ENCODE measurements at places on chromosomes 7 and 10.

DNA sequence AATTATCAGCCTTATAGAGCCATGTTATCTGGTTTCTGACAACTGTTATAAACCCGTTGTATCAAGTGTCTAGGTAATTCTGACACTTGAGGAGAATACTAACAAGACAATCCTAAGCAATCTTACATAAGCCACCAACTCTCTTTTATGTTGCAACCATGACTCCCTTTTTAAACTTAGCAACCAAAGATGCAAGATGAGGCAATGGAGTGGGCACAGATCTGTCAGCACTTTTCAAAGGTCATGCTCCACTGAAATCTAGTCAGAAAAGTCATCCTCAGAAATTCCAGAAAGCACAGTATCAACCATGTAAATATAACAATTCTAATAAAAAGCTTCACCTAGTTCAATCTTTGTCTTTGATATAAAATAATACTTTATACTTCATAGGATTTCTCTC is 77.0 kb upstream of the SEMA3A start:
- DNase-seq = peak; percentile 36
- H3K27me3 ChIP-seq = no peaks in the 10 kb centered on the region
- H3K27ac ChIP-seq = no peak overlapping the region
- H3K4me1 ChIP-seq = no peaks in the 10 kb centered on the region
- H3K36me3 ChIP-seq = no peaks in the 10 kb centered on the region

DNA sequence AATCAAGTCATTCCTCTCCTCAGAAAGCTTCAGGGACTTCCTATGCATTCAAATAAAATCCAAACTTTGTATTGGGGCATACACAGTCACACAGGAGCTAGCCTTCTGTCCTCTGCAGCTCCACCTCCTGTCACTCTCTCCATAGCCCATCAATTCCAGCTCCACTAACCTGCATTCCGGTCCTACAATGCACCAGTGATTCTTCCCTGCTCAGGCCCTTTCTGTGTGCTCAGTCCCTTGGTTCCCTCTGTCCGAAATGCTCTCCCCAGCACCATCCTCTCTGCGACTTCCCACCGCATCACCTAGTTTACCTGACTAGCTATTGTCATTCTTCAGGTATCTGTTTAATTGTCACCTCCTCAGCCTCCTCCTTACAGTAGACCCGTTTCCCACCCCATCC is 26.4 kb upstream of the YAE1 start:
- no peak overlapping the region for H3K27ac ChIP-seq
- no peaks in the 10 kb centered on the region for H3K36me3 ChIP-seq
- H3K27me3 ChIP-seq = peaks cover 11% of the 10 kb centered on the region
- H3K4me3 ChIP-seq = no peak overlapping the region

DNA sequence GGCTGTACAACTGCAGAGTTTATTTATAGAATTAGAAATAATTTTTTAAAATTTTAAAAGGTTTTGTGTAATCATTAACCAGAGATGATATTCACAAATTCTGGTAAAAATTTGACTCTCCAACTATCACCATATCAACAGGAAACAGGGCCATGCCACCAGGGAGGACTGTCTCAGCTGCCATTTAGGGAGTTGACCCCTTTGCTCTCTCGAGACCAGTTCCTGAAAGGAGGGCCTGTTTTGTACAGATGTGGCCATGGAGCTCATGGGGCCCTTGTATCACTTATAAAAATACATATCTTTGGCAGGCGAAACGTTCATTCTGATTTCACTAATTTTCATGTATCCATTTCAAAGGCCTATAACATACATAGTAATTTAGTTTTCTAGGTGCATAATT is 20.3 kb downstream of the H2AZ2 start:
- no peak for DNase-seq
- H3K27me3 ChIP-seq = no peaks in the 10 kb centered on the region
- H3K4me1 ChIP-seq = peaks cover 1% of the 10 kb centered on the region
- no peak overlapping the region for H3K27ac ChIP-seq

DNA sequence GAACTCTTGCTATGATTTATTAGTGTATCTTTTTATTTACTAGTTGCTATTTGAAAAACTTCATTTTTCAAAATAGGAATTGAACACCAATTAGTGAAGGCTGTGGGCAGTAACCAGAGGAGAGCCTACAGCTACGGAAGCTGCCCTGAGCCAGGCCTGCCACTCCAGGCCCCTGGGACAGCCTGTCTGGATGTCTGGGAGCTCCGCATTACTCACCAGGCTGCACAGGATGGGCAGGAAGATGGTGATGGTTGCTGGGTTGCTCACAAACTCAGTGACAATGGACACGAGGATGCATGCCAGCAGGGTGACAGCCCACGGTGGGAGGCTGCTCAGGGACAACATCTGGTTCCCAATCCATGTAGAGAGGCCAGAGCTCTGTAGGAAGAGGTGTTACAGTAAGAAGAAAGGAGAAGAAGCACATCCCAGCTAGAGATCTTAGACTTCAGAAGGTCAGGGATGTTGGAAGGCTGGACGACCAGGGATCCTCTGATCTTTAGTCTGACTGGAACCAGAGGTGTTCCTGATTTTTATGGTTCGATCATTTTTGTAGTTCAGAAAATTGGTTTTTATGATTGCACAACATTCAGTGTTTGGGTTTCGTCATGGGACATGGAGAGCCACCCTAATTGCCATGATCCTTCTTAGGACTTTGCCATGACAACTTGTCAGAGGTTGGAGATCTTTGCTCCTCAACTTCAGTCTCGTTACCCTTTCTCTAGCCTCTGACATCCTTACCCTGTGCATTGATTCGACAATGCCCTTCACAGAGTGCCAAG is 23.2 kb downstream of the STMP1 start:
- H3K4me1 ChIP-seq = peaks cover 8% of the 10 kb centered on the region
- H3K27me3 ChIP-seq = no peaks in the 10 kb centered on the region
- peak; percentile 40 for DNase-seq
- peaks cover 12% of the 10 kb centered on the region for H3K36me3 ChIP-seq
- H3K27ac ChIP-seq = no peak overlapping the region

DNA sequence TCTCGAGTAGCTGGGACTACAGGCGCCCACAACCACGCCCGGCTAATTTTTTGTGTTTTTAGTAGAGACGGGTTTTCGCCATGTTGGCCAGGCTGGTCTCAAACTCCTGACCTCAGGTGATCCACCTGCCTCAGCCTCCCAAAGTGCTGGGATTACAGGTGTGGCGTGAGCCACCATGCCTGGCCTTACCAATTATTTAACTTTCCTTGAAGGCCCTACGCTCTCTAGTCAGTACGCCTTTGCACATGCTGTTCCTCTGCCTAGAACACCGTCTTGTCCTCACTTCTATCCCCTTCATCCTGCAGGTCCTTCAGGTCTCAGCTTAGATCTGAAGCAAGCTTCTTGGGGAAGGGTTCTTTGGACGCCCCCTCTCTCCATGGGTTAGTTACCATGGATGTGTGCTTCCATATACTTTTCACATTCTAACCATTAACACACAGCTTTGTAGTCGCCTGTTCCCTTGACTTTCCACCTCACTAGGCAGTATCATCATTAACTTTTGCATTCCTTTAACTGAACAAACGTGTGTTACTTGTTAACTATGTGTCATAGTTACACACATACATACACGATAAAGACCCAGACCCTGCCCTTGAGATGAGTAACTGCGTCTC is 592 bp upstream of the ATP6V1F start:
- peaks cover 27% of the 10 kb centered on the region for H3K36me3 ChIP-seq
- H3K27ac ChIP-seq = peak overlapping the region; percentile 62
- H3K27me3 ChIP-seq = no peaks in the 10 kb centered on the region
- no peak for DNase-seq
- peak overlapping the region; percentile 88 for H3K4me3 ChIP-seq

- no peaks in the 10 kb centered on the region for H3K36me3 ChIP-seq
- no peak overlapping the region for H3K27ac ChIP-seq
- H3K27me3 ChIP-seq = no peaks in the 10 kb centered on the region
- peak; percentile 30 for DNase-seq
Measured at GRCh38 chr7:116583653-116584052, 58.8 kb downstream of the CAV1 start.

GRCh38 chr10:79181698-79182521 is 113.1 kb downstream of the ZMIZ1 start:
- peaks cover 86% of the 10 kb centered on the region for H3K4me1 ChIP-seq
- H3K27ac ChIP-seq = peak overlapping the region; percentile 10
- H3K4me3 ChIP-seq = no peak overlapping the region
- no peak for DNase-seq
- peaks cover 47% of the 10 kb centered on the region for H3K36me3 ChIP-seq
- H3K27me3 ChIP-seq = no peaks in the 10 kb centered on the region

DNA sequence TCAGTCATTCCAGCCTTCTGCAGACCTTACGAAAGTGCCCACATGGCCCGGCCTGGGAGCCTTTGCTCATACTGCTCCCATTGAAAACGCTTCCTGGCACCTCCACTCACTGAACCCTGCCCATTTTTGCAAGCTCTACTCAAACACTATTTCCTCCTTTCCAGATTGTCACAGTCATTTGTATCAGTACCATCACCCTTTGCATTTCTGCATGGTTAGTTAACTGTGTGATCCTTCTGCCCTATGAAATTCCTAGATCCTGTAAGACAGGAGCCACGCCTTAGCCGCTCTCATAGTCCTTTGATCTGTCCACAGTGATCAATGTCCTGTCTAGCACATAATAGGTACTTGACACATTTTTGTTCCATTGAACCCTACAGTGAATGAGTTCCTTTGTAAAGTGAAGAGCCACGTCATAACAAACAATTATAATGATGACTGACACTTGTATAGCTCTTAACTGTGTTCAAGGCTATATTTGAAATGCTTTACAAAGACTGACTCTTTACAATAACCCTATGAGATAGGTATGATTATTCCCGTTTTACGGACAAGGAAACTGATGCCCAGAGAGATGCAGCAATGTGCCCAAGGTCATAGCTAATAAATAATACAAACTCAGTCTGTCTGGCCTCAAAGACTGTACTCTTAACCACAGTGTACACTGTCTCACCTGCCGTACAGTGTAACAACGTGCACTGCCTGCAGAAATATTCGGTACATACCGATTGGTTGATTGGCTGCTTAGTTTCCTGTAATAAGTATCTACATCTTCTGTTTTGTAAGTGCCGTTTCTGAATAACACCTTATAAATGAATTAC is 16.6 kb upstream of the ITIH2 start:
- no peak overlapping the region for H3K27ac ChIP-seq
- H3K4me3 ChIP-seq = no peak overlapping the region
- H3K4me1 ChIP-seq = no peaks in the 10 kb centered on the region

DNA sequence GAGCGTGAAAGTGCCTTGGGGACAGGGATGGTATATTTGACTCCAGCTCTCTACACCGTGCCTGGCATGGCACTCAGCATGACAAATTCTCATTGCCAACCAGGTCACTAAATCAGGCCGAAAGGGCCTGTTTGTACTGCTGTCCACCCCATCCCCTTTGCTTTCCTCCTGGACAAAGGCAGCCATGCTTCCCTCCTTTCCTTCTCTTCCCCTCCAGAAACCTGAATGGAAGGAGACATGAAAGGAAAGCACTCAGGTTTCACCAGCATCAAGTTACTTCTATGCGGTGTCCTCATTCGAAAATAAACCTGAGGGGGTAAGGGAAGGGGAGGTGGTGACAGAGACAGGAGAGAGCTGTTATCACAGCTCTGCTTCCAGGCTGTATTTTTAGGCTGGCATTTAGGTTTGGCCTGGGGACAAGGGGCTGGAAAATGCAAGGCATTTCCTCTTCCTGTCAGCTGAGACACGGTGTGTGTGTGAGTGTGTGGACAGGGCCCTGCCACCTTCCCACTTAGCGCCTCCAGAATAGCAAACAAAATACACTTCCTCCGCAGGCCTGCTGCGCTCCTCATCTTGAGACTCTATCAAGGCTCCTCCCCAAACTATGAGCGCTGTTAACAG is 79.9 kb upstream of the COL13A1 start:
- H3K4me1 ChIP-seq = peaks cover 6% of the 10 kb centered on the region
- peaks cover 61% of the 10 kb centered on the region for H3K27me3 ChIP-seq
- H3K36me3 ChIP-seq = no peaks in the 10 kb centered on the region
- H3K4me3 ChIP-seq = no peak overlapping the region

DNA sequence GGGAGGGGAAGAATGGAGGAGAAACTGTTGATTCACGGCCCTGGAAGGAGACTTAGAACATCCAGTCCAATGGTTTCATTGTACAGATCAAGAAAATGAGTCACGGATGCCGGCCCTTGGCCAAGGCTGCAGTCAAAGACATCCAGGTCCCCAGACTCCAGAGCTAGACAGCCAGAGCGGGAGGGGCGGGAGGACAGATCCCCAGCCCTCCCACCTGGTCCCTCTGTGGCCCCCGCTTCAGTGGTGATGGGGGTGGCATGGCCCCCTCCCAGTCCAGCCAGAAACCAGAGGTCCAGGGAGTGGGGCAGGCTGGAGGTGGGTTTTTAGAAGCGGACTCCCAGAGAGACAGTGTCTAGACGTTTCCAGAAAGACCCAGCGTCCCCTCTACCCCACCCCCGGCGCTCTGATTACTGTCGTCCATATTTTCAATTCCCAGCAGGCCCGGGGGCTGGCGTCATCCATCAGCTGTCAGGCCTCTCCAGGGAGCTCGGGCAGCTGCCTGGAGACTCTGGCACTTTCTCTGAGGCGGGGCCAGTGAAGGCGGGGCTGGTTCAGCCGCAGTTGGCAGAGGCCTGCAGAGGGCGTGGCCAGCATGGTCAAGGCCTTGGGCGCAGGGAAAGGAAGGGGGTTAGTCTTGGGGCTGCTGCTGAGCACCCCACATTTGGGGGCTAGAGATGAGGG is 8.0 kb upstream of the HSPB1 start:
- H3K27ac ChIP-seq = peak overlapping the region; percentile 61
- peak overlapping the region; percentile 65 for H3K4me3 ChIP-seq
- peak; percentile 91 for DNase-seq
- peaks cover 40% of the 10 kb centered on the region for H3K4me1 ChIP-seq
- H3K36me3 ChIP-seq = no peaks in the 10 kb centered on the region

GRCh38 chr10:24771943-24772694 is 48.4 kb upstream of the ARHGAP21 start:
- peak; percentile 33 for DNase-seq
- H3K4me1 ChIP-seq = no peaks in the 10 kb centered on the region
- H3K27me3 ChIP-seq = no peaks in the 10 kb centered on the region
- H3K4me3 ChIP-seq = no peak overlapping the region
- H3K36me3 ChIP-seq = no peaks in the 10 kb centered on the region
- no peak overlapping the region for H3K27ac ChIP-seq

GRCh38 chr10:103901299-103901698 is 16.7 kb downstream of the STN1 start:
- H3K27me3 ChIP-seq = no peaks in the 10 kb centered on the region
- peaks cover 2% of the 10 kb centered on the region for H3K4me1 ChIP-seq
- no peak overlapping the region for H3K27ac ChIP-seq

GRCh38 chr10:108966005-108966404 is 957.3 kb downstream of the XPNPEP1 start:
- H3K4me3 ChIP-seq = no peak overlapping the region
- H3K27ac ChIP-seq = no peak overlapping the region
- no peaks in the 10 kb centered on the region for H3K36me3 ChIP-seq
- no peak for DNase-seq
- H3K4me1 ChIP-seq = no peaks in the 10 kb centered on the region

DNA sequence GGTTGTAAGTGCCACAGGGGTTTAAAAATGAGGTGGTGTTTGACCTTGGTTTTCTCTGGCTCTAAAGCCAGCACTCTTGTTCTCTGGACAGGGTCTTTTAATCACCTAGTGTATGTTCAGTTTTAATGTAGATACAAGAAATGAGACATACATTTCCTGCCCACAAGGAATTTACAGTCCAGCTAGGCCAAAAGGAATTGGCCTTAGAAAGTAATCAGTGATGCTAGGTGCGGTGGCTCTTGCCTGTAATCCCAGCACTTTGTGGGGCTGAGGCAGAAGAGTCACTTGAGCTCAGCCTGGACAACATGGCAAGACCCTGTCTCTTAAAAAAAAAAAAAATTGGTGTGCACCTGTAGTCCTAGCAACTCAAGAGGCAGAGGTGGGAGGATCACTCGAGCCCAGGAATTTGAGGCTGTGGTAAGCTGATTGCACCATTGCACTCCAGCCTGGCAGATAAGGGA is 100.2 kb downstream of the LRMDA start:
- no peak for DNase-seq
- no peaks in the 10 kb centered on the region for H3K36me3 ChIP-seq
- H3K4me3 ChIP-seq = no peak overlapping the region

GRCh38 chr10:69648461-69648860 is 18.4 kb downstream of the FAM241B start:
- no peaks in the 10 kb centered on the region for H3K36me3 ChIP-seq
- peaks cover 7% of the 10 kb centered on the region for H3K27me3 ChIP-seq
- no peak overlapping the region for H3K27ac ChIP-seq
